Stimulated activated CD4-positive, alpha-beta T cell treated with anti-CD3 and anti-CD28 coated beads, Interleukin-15, amount 100 ng/mL, for 24 hours (primary cell): ENCODE measurements at places on chromosomes 7 and 10.

DNA sequence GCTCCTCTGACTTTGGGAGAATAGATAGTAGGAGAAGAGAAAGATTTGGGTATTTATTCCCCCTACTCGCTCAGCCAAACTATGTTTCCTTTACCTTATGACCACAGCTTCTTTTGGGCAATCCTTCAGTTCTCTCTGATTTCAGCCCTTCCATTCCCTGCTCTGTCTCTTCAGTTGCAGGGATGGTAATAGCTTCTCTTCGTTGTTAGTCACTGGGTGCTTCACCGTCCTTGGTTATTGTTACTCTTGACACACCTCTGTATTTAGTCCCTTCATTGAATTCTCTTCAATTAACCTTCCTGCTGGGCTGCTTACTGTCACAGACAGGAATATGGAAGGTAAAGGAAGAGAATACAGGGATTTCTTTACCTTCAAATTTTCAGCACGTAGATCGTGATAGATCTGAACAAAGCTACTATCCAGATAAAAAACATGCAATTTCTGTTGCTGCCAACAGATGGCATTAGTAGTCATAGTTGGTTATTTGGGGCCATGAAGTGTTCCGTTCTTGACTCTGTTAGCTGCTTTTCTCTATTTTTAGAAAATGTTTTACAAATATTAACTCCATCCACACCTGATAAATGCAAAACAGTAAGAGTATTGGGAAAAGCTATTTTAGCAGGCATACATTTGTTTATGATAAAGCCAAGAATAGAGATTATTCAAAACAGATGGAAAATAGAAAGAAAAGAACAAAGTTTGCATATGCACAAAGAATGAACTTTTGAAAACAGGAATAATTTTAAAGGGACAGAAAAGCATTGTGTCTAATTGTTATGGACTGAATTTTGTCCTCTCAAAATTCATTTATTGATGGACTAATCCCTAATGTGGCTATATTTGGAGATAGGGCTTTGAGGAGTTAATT lies 14.0 kb upstream of the PTTG1IP2 start:
- DNase-seq, result no peak

GRCh38 chr7:157097569-157097968 lies 41.2 kb upstream of the UBE3C start:
- DNase-seq, result no peak

DNA sequence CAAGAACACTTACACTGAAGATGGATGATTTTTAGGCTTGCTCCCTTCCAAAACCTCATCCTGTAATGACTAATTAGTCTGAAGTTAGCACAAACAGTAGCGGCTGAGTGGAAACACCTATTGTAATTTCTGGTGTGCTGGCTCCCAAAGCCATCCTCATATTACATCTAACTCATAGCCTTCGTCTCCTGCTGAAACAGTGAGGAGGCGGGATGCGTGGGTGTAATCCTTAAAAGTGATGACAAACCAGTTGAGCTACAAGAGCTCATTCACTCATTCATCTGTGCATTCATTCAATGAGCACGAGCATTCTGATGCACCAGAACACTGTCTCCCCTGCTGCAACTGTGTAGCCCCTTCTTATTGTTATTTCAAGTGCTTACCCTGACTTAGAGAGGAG lies 235.3 kb downstream of the CALN1 start:
- no peak for DNase-seq

- DNase-seq, result no peak
Measured at GRCh38 chr7:22572292-22572691, 72.3 kb upstream of the STEAP1B start.

- DNase-seq, result no peak
Measured at GRCh38 chr10:22752272-22752889, 38.0 kb upstream of the PIP4K2A start.

DNA sequence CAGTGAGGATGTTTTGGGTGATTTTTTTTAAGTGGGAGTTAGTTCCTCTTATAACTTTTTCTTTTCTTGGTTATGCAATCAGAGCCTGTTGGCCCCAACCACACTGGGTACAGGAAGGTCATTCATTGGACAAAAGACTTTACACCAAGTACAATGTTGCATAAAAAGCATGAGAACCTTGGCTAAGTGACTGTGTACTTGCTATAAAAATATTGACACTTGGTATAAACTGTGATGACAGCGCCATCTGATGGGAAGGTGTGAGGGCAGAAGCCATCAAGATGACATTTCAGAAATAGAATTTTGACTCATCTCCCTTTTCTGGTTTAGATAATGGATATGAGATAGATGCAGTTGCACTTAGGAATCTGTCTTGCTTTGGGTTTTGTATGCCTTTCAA lies 126.4 kb upstream of the CCDC6 start:
- peak; percentile 58 for DNase-seq

- DNase-seq, result no peak
Measured at GRCh38 chr10:124008681-124009080, 84.7 kb downstream of the CHST15 start.

GRCh38 chr10:75197066-75197465 lies 13.5 kb upstream of the VDAC2 start:
- no peak for DNase-seq

DNA sequence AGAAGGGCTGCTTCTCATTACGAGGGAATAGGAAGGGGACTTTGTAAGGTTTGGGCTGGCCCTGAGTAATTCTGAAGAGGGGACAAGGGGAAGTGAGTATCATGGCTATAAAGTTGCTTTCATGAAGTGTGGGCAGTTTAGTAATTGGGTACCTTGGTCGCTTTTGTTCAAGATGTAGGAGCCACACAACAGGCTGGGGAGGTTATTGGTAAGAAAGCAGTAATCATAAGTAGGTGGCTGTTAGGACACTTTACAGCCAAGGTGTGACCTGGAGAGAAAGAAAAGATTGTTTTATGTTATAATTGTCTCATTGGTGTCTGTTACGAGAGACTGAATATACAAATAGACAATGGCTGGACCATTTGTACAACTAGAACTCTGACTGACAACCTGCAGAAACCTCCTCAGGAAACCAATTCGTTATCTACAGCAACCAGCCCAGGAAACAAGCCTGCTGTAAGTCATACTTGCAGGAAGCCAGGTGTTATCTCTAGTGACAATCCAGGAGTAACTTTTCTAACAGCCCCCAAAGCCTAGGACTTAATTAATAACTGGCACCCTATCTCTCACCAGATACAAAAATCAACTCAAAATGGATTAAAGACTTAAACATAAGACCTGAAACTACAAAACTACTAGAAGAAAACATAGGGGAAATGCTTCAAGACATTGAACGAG lies 5.0 kb upstream of the CCM2 start:
- DNase-seq, result no peak

DNA sequence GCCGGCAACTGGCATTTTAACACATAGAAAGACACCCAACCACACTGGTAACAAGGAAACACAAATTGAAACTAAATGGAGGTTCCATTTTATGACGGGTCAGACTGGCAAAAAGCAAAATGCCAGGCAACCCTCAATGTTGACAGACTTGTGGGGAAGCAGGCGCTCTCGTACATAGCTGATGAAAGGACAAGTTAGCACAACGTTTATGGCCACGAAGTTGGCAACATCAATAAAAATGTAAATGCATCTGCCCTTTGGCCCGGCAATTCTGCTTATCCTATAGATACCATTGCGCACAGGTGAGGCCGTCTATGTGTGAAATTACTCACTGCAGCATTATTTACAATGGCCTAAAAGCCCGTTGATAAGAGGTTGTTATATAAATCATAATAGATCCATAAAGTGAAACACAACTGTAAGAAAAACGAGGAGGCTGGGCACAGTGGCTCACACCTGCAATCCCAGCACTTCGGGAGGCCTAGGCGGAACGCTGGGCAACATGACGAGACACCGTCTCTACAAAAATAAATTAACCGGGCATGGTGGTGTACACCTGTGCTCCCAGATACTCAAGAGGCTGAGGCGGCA lies 39.8 kb downstream of the FOXL3 start:
- DNase-seq, result no peak

GRCh38 chr7:144391823-144392255 lies 11.7 kb downstream of the NOBOX start:
- DNase-seq, result no peak

DNA sequence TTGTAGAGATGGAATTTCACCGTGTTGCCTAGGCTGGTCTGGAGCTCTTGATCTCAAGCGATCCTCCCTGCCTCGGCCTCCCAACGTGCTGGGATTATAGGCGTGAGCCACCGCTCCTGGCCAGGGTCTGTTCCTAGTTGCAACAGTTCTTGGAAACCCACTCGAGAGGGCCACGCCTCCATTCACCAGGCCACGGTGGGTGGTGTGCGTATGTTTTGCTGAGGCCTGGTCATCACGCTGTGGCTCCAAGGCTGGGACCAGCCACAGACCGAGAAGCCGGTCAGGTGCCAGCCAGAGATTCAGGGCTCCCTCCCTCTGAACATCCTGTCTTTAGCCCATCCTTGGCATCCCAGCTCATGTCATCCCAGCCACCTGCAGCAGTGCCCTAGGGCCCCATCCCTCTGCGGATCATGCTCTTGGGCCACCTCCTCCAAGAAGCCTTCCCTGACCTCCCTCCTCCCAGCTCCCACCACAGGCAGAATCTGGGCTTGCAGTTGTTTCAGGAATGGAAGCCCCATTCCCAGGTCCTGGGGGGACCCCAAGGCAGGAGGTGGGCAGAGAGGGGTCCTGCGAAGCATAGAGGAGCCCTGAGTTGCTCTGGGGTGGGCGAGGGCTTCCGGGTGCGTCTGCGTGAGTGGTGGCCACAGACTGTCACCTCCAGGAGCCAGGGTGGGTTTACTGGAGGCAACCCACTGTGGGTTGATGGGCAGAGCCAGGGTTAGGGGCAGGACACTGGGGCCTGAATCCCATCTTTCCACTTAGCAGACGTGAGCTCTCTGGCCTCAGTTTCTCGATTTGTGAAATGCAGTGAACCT lies 5.2 kb downstream of the LAT2 start:
- DNase-seq, result no peak

GRCh38 chr10:28381466-28381865 lies 78.6 kb upstream of the MPP7 start:
- DNase-seq, result no peak

- no peak for DNase-seq
Measured at GRCh38 chr7:45295222-45295621, 137.6 kb downstream of the RAMP3 start.

GRCh38 chr10:110783509-110784107 lies 88.1 kb upstream of the PDCD4 start:
- peak; percentile 79 for DNase-seq
